ENCODE measurements at places on chromosomes 16 and 17. TPM values are rescaled to one million over a fixed set of nuclear protein-coding genes. Genes with fewer than 3 reads are reported as not detected.

AKAP10 gene
- total RNA-seq = 25.4 TPM

CCNF gene
- 25.2 TPM for total RNA-seq

SYCE1L gene
- not detected for total RNA-seq

KRT24 gene
- not detected for total RNA-seq

OR2C1 gene
- not detected for total RNA-seq

TAT gene
- not detected for total RNA-seq

RUNDC3A gene
- not detected for total RNA-seq

CDC42EP4 gene
- total RNA-seq = 60.8 TPM

SLC9A5 gene
- total RNA-seq = 3.2 TPM

NPIPA7 gene
- total RNA-seq = 0.58 TPM

RGS9 gene
- total RNA-seq = 2.7 TPM

FOXF1 gene
- 15.8 TPM for total RNA-seq

PDILT gene
- total RNA-seq = not detected

PERCC1 gene
- not detected for total RNA-seq

PPY gene
- not detected for total RNA-seq

TMIGD1 gene
- total RNA-seq = not detected

TMC5 gene
- total RNA-seq = not detected

MAPK8IP3 gene
- 12.4 TPM for total RNA-seq

MVD gene
- 255 TPM for total RNA-seq
